Mucosa of descending colon (tissue), 3 donors: ENCODE measurements at places on chromosomes 6 and 20.

DNA sequence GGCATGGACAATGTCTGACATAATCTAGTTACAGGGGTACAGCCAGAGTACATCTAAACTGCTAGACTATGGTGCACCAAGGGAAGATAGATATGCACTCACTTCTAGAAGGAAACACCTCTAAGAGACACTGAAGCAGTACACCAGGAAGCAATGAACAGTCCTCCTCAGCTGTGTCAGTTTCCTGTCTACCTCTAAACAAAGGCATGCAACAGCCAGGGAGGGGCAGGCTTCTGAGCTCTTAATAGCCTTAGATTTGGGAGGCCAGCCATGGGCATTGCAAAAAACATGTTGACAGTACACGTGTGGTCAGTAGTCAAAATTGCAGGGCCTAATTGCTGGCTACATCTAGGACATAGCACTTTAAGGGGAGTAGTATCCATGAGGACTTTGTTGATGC is 21.4 kb downstream of the CRYBG1 start:
- peak; percentile 35 for DNase-seq

DNA sequence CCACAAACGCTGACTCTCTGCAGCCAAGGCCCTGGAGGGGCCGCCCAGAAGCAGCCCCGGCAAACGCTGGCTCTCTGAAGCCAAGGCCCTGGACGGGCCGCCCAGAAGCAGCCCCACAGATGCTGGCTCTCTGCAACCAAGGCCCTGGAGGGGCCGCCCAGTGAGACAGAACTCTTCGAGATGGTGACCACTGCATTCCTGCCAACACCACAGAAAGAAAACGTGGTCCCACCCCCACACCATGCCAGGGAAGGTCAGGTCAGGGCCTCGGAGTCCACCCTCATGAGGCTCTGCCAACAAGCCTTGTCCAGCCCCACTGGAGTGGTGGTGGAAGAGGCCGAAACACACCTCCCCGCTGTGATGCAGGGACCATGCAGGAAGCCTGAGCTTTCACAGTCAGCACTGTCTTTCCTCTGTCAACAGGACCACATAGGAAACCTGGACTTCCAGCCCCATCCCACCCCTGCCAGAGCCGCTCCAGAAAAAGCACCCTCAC is 97.5 kb downstream of the DLL1 start:
- no peak for DNase-seq

DNA sequence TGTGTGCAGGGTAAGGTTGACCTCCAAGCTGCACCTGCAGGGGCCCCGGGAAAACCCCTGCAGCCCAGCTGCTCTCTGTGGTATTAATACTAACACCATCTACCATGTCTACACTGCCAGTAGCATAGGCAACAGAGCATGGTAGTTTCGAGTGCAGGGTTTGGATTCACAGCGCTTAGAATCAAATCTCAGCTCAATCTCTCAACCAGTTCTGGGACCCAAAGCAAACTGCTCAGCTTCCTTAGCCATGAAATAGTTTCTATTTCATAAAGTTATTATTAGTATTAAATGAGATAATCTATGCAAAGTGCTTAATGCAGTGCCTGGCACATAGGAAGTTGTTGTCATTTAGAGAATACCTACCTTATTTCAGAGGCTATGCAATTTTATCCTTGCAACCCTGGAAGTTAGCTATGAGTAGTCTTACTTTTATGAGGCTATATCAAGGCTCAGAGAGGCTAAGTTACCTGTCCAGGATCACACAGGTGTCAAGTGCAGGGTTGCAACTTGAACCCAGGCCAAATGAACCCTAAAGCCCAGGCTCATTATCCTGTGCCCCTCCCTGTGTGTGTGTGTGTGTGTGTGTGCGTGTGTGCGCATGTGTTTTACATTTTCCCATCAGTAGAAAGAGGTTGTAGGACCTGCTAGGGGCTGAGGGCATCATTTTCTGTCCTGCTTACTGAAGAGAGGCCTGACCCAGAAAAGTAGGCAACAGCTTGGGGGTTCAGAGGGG is 27.6 kb upstream of the MRPS18A start:
- DNase-seq: no peak

DNA sequence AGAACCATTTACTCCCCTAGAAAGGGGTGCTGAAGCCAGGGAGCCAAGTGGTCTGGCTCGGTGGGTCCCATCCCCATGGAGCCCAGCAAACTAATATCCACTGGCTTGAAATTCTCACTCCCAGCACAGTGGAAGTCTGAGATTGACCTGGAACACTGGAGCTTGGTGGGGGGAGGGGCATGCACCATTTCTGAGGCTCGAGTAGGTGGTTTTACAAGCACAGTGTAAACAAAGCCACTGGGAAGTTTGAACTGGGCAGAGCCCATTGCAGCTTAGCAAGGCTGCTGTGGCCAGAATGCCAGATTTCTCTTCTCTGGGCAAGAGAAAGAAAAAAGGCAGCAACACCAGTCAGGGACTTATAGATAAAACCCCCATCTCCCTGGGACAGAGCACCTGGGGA is 855.8 kb upstream of the CITED2 start:
- peak; percentile 63 for DNase-seq

DNA sequence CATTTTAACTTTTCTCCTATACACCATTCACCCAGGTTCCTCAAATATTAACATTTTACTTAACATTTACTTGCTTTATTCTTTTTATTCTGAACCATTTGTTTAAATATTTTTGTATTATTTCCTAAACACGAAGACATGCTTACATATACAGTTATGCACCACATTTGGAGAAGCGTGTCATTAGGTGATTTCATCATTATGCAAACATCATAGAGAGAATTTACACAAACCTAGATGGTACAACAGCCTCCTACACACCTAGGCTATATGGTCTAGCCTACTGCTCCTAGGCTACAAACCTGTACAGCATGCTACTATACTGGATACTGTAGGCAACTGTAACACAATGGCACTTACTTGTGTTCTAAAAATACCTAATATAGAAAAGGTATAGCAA is 6.6 kb downstream of the TDP2 start:
- no peak for DNase-seq

GRCh38 chr6:101114703-101115102 is 233.6 kb upstream of the ASCC3 start:
- DNase-seq: no peak

DNA sequence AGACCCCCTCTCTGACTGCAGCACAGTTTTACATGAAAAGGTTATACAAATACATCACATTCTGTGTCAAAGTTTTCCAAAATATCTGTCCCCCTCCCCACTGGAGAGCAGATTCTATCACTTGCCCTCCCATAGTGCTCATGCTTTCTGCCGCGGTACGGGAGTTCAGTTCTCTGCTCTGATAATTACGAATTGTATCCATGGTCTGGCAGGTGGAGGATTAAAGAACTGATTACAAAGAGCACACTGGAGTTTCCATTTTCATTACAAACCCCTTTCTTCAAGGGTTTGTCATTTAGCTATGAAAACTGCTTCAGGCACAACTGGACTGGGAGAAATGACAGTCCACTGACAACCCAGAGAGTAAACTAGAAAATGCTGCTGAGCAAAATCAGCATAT is 166.0 kb downstream of the PDSS2 start:
- DNase-seq: no peak

- no peak for DNase-seq
These were observed 611.0 kb upstream of the MARCKS start for GRCh38 chr6:113246186-113246585.

DNA sequence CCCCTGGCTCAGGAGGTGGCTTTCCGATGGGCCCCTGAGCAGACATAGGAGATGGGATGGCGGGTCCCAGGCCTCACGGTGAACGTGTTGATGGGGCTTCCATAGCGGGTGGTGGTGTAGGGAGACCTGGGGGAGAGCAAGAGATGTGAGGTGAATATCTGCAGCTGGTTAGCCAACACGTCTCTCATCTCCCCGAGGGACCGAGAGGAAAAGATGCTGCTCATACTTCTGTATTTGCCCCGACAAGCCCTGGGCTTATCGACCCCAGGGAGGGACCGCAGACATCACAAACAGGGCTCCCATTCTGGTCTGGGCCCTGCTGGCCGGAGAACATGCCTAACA is 38.7 kb downstream of the C6orf132 start:
- no peak for DNase-seq

GRCh38 chr6:112640891-112641290 is 293.8 kb downstream of the RFPL4B start:
- no peak for DNase-seq

DNA sequence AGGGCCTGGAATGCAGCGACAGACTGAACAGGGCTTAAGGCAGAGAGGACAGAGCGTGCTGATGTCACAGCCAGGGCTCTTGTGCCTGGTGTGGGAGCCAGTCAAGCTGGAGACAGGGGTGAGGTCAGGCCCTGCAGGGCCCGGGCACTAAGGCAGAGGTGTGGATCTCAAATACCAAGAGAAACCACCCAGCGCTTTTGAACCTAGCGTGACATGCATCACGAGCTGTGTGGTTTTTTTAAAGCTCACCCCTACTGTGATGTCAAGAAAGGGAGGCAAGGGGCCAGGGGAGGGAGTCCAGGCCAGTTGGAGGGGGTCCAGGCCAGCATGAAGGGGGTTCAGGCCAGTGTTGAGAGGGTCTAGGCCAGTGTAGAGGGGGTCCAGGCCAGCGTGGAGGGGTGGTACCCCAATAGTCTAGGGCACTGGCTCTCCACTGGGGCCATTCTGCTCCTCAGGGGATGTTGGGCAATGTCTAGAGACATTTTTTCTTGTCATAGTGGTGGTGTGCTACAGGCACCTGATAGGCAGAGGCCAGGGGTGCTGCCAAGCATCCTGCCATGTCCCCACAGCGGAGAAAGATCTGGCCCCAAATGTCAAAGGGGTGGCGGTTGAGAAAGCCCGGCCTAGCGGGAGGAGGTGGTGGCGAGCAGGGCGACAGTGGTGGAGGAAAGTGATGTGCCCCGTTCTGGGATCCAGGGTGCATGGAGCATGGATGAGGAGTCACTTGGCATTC is 42.6 kb downstream of the RBM38 start:
- peak; percentile 56 for DNase-seq

GRCh38 chr6:167501831-167502385 is 177.0 kb downstream of the TTLL2 start:
- DNase-seq: peak; percentile 78

- DNase-seq: no peak
These were observed 35.3 kb downstream of the HM13 start for GRCh38 chr20:31549513-31549880.

DNA sequence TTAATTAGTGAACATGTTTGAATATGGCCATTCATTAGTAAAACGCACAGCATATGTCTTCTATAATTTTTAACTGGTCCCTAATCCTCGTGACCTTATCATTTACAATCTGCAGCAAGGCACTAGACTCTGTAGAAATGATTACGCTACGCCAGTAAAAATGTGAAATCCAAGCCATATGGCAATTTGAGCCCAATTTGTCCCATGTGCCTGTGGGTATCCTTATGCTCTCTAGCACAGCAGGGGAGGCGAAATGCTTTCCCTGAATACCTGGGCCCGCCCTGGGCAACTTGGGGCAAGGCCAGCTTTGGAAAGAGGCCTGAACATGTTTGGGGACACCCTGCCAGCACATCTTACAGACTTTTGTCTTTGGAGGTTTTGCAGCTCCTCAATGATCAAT is 122.7 kb upstream of the AGPAT4 start:
- no peak for DNase-seq

DNA sequence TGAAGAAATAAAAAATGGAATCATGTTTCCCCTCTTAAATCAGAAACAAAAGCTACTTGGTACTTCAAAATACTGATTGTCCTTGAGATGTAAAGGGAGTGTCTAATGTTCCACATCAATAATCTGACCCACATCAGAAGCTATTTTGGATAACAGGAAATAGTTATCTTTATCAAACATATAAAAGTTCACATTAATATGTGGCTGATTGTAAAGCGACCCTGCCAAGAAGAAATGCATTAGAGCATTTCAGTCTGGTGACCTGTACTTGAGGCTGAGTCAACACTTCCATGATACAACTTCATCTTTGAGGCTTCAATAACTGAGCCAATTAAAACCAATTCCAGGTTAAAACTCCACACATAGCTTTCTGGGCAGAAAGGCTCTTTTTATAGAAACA is 31.8 kb downstream of the SYNE1 start:
- no peak for DNase-seq

DNA sequence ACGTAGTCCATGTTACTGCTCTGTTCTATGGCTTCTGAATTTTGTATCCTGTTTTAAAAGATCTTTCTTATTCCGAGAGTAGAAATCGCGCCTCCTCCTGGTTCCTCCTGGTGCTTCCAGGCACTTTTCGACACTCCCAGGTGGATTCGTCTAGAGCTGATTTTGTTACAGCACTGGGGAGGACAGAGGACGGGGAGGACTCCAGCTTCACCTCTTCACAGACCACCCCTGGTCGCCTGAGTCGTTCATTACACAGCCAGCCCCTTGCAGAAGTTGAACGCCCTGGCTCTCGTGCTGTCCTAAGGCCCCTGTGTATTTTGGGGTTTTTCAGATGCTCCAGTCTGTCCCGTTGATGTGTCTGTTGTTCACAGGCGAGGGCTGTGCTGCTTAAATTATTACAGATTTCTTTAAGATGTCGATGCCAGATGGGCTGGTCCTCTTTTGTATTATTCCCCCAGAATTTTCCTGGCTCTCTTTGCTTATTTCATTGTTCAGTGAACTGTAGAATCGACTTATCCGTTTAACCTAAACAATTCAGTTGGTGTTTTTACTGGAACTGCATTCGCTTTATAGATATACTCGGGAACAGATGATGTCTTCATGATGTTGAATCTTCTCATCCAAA is 30.5 kb downstream of the COL20A1 start:
- DNase-seq: no peak

GRCh38 chr6:121823437-121823851 is 388.0 kb downstream of the GJA1 start:
- DNase-seq: no peak
